ENCODE measurements at places on chromosomes 12 and 14.

GRCh38 chr12:58965568-58965967, 45.3 kb upstream of the LRIG3 start:
- DNase-seq, result no peak

- no peak for DNase-seq
Observed at GRCh38 chr12:71940068-71940467, 1.4 kb downstream of the TPH2 start.

- DNase-seq, result no peak
Observed at GRCh38 chr14:78974691-78975090, 804.5 kb downstream of the NRXN3 start.

DNA sequence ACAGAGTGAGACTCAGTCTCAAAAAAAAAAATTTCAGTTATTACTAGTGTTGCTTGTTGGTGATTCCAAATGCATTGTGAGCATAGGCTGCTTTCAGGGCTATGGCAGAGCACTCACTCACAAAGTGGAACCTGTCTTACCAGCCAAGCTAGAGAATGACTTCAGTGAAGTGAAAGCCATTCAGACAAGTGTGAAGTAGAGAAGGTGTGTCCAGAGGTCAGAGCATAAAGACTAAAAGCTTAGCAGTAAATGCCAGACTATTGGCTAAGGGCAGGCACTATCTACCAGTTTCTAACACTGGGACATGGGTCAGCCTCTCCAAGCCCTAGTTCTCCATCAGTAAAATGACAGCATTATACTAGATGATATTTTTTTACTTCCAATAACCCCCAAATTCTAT, 12.7 kb downstream of the PPP1R36 start:
- DNase-seq, result no peak

- no peak for DNase-seq
Observed at GRCh38 chr12:57813111-57813970, 5.2 kb downstream of the AVIL start.

DNA sequence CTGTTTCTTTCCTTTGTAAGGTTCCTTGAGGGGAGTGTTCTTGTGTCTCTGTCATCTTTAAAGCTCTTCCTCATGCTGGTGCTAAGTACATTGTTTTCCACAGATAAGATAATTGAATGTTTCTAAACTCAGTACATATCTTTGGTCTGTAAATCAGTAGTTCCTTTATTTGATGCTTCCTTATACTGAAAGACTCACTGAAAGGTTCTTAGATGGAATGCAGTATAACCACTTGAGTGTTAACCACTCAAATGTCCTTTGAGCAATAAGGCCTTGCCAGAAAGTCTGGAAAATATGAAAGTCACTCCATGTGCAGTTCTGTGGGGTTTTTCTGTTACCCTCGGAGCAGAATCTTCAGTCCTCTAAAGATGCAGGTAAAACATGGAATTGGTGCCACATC, 23.0 kb upstream of the RNU6-8 start:
- no peak for DNase-seq

DNA sequence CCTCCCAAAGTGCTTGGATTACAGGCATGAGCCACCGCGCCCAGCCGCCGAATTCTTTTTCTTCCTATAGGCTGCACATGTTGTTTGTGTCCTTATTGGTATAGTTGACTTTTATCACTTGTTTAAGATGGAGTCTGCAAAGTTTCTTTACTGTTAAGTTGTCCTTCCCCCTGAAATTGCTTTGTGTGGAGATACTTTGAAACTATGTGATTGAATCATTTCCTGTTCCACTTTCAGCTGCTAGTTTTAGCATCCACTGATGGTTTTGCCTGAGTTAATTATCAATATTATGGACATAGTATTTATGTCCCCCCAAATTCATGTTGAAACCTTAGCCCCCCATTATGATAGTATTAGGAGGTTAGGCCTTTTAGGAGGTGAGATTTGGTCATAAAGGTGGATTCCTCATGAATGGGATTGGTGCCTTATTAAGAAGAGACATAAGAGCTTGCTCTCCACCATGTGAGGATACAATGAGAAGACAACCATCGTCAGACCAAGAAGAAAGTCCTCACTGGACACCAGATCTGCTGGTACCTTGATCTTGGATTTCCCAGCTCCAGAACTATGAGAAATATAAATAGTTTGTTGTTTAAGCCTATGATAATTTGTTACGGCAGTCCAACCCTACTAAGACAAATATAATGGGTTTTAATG, 34.9 kb downstream of the PPHLN1 start:
- no peak for DNase-seq

DNA sequence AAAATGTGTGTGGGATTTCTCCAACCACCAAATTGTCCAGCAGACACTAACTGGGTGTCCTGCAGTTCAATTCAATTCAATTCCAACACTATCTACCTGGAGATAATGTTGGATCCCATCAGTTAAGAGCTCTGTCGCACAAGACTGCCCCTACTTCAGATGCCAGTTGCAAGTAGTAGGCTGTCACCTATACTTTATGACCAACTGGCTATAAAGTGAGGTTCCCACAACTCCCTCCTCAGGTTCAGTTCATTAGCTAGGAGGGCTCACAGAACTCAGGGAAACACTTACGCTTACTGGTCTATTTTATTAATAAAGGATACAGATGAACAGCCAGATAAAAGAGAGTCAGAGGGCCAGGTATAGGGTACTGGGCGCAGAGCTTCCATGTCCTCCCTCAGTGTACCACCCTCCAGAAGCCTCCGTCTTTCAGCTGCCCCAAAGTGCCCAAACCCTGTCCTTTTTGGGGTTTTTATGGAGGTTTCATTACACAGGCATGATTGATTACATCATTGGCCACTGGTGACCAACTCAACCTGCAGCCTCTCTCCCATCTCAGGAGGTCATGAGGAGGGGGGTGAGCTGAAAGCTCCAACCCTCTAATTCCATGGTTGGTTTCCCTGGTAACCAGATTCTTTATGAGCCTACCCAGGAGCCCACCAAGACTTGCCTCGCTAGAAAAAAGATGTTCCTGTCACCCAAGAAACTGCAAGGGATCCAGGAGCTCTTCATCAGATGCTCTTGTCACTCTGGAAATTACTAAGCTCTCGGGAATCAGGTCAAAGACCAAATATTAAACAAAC, 7.5 kb upstream of the SERPINA5 start:
- no peak for DNase-seq
